Left ventricle myocardium superior (tissue), 1 donor: ENCODE measurements at places on chromosomes 12 and 14. TPM values are rescaled to one million over a fixed set of nuclear protein-coding genes. Genes with fewer than 3 reads are reported as not detected.

DNA sequence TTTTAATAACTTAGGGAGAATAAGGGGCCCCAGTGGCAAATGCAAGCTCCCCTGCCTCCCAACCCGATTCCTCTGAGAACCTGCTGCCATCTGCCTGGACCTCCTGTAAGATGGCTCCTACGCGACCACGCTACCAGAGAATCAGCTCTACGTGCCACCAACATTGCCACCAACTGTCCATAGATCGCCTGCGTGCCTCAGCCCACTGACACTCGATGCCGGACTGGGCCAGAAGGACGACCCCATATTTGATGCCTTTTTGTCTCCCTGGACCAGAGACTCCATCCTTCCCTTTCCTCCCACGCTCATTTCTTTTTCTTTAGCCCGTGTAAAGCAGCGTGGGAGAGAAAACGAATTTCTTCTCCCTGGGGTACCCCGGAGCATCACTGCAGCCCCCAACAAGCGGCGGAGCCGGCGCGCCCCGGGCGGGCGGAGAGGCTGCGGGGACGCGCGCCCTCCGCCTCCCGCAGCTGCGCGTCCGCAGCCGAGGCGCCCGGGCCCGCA lies 565 bp upstream of the KLHL42 start:
- no peak for DNase-seq

- no peak for DNase-seq
Measured at GRCh38 chr14:82492157-82492556, 958.5 kb upstream of the SEL1L start.

DNA sequence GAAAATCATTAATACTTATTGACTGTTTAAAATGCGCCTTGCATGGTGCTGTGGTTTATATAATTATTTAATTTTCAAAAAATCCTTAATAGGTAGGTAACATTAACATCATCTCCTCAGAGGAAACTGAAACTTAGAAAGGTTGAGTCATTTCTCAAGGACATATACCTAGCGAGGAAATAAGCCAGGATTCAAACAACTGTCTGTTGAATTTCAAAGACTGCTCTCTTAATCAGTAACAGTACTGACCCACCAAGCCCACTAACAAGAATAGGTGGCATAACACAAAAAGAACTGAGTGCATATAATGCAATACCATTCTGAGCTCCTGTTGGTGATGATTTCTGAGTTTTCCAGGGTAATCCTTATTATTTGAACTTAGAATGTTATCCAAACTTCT lies 174.3 kb downstream of the SOX5 start:
- no peak for DNase-seq

DNA sequence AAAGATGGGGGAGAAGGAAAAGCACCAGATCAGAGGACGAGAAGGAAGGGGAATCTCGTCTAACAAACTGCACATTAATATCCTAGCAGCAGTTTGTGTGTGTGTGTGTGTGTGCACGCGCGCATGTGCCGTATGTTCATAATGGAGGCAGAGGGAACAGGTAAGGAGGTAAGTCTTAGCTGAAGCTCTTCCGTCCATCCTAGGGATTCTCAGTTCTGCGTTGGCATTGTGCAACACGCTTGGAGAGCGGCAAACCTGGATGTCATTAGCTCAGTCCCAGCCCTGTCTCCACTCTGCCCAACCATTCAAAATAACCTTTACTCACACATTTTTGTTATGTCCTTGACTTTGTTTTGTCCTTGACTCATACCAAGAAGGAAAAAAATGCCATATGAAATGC lies 1.6 kb upstream of the C1R start:
- DNase-seq: no peak

The PLEKHG3 gene
- 22.0 TPM for total RNA-seq

The DBX2 gene
- total RNA-seq: 0.07 TPM
